Hair follicle dermal papilla cell (primary cell): ENCODE measurements at places on chromosomes 1 and 21. TPM values are rescaled to one million over a fixed set of nuclear protein-coding genes. Genes with fewer than 3 reads are reported as not detected.

COL11A1 gene
- 168 and 264 TPM in 2 replicates for total RNA-seq

DISC1 gene
- 11.7 and 13.8 TPM in 2 replicates for total RNA-seq

IVL gene
- not detected in 2 replicates for total RNA-seq

C8A gene
- total RNA-seq: not detected in 2 replicates

KIF17 gene
- total RNA-seq: 0.32 and 0.61 TPM in 2 replicates

FMO1 gene
- 3.4 and 5.8 TPM in 2 replicates for total RNA-seq

SPATA1 gene
- 0.61 and 2.3 TPM in 2 replicates for total RNA-seq

MAP3K21 gene
- total RNA-seq: 0.36 and 0.49 TPM in 2 replicates

LMX1A gene
- not detected in 2 replicates for total RNA-seq

FCER1A gene
- not detected in 2 replicates for total RNA-seq

PIK3C2B gene
- total RNA-seq: 1.6 and 1.9 TPM in 2 replicates

PSRC1 gene
- 3.0 and 5.0 TPM in 2 replicates for total RNA-seq

CD1E gene
- not detected in 2 replicates for total RNA-seq

DISP1 gene
- 5.7 and 5.8 TPM in 2 replicates for total RNA-seq

MARK1 gene
- total RNA-seq: 3.5 and 6.0 TPM in 2 replicates

ST6GALNAC5 gene
- total RNA-seq: 81.5 and 135 TPM in 2 replicates

SGIP1 gene
- total RNA-seq: 50.0 and 57.8 TPM in 2 replicates

KRTAP19-7 gene
- total RNA-seq: not detected in 2 replicates

TMPRSS15 gene
- total RNA-seq: not detected in 2 replicates

SRGAP2B gene
- total RNA-seq: 43.8 and 46.9 TPM in 2 replicates

SLC9C2 gene
- total RNA-seq: not detected in 2 replicates

ATP5PF gene
- 18.2 and 27.7 TPM in 2 replicates for total RNA-seq

FLVCR1 gene
- total RNA-seq: 4.3 and 8.4 TPM in 2 replicates

GOLT1A gene
- not detected in 2 replicates for total RNA-seq

MMEL1 gene
- 1.2 TPM in 1 of 2 replicates, not detected in the other for total RNA-seq

CFHR3 gene
- not detected in 2 replicates for total RNA-seq

OSCP1 gene
- total RNA-seq: 10.3 and 10.5 TPM in 2 replicates

NT5C1A gene
- total RNA-seq: not detected in 2 replicates

KCNE2 gene
- 0.16 TPM in 1 of 2 replicates, not detected in the other for total RNA-seq

EFNA1 gene
- not detected in 2 replicates for total RNA-seq

AMY1B gene
- total RNA-seq: not detected in 2 replicates

LGR6 gene
- total RNA-seq: 0.12 and 0.16 TPM in 2 replicates

CFAP107 gene
- total RNA-seq: not detected in 2 replicates

RHCE gene
- 0.61 and 0.65 TPM in 2 replicates for total RNA-seq

TDRD10 gene
- total RNA-seq: not detected in 2 replicates

ARHGAP30 gene
- not detected in 2 replicates for total RNA-seq

GPR3 gene
- total RNA-seq: 0.36 and 0.65 TPM in 2 replicates

LCE3E gene
- not detected in 2 replicates for total RNA-seq

SH2D2A gene
- 0.32 and 0.61 TPM in 2 replicates for total RNA-seq

CATSPERE gene
- total RNA-seq: 1.2 and 2.3 TPM in 2 replicates

NEGR1 gene
- 22.2 and 31.6 TPM in 2 replicates for total RNA-seq

ARHGEF10L gene
- total RNA-seq: 27.1 and 29.5 TPM in 2 replicates

S100A7 gene
- total RNA-seq: not detected in 2 replicates

MAP7D1 gene
- 159 and 182 TPM in 2 replicates for total RNA-seq

OR2L2 gene
- under 0.01 TPM in 1 of 2 replicates, not detected in the other for total RNA-seq
